Immature natural killer cell (primary cell): ENCODE measurements at places on chromosomes 2 and 18.

DNA sequence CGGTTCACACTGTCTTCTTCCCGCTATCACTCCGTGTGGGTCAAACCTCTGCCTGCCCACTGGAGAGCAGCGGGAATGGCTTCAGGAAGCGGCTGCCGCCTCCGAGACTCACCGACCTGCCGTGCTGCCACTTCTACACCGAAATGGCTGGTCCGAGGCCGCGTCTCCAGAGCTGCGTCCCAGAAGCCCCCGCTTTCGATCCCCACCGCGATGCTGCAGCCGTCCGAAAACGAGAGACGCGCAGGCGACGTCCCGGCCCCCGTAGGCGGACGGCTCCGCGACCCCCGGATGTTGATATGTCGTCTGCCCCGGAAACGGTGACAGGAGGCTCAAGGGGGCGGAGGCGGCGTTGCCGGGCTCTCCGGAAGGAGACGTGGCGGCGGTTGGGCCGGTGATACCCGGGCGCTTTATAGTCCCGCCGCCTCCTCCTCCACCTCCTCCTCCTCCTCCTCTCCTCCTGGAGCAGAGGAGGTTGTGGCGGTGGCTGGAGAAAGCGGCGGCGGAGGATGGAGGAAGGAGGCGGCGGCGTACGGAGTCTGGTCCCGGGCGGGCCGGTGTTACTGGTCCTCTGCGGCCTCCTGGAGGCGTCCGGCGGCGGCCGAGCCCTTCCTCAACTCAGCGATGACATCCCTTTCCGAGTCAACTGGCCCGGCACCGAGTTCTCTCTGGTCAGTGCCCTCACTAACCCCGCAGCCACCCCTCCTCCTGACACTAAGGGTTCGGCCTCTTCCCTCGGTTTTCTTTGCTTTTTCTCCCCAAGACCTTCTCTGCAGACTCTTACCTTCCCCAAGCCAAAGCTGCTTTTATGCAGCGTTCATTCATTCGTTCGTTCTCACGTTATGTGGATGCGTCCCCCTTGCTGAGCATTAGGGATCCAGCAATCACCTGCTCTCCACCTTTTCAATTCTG, at the start of the genes ASB3 and ERLEC1:
Gene ASB3, minus strand, starts transcription at position 249 of the 909 bp plus-strand sequence. CDS start 21,381 bp downstream, outside the sequence.
Gene ERLEC1, plus strand, starts transcription at position 340 of the 909 bp plus-strand sequence. Its CDS starts 167 bp downstream, at position 507.
- peak; percentile 94 for DNase-seq

DNA sequence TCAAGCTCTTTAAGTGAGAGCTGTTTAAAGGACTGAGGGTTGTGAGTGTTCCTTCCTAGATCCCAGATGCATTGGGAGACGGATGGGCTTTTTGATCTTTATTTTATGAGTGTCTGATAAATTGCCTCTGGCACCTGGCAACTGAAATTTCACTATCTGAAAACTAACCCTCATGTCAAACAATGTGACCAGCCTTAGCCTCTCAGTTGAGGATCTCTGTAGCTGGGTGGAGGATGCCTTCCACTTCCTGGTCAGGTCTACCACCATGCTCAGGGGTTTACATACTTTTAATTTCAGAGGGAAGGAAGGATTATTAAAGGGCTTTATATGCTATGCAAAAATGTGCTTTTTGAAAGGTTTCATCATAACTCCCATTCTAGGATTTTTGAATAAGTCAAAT, 70.5 kb upstream of the NT5C1B start:
- no peak for DNase-seq

- DNase-seq = no peak
Measured at GRCh38 chr2:85886590-85886989, 2.2 kb downstream of the ST3GAL5 start.

DNA sequence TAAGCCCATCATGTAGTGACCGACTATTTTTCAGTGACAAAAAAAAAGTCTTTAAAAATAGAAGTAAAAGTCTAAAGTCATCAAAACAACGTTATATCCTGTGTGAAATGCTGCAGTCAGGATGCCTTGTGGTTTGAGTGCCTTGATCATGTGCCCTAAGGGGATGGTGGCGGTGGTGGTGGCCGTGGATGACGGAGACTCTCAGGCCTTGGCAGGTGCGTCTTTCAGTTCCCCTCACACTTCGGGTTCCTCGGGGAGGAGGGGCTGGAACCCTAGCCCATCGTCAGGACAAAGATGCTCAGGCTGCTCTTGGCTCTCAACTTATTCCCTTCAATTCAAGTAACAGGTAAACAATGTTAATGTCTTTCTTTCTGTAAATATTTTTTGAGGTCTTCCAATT, at the start of gene CD28:
Gene CD28, plus strand, starts transcription at position 237 of the 400 bp plus-strand sequence. Its CDS starts 58 bp downstream, at position 295.
- DNase-seq = peak; percentile 90

DNA sequence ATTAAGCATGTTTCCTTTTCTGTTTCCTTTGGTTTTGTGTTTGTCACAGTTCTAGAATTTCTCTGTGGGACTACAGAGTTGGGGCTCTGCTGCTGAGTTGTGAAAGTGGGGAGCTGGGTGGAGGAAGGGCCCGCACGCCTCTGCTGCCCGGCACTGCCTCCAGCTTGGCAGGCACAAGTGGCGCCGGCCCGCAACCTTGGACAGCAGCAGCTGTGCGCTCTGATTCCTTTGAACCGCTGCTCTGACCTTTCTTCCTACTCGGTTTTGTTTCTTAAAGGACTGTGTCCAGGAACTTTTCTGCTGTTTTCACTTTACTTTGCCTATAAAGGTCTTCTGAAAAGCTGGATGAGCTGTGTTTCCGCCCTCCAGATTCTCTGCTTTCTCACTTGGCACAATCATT, 137.6 kb upstream of the ALPP start:
- DNase-seq = no peak

GRCh38 chr2:5360081-5360480, 332.1 kb upstream of the SOX11 start:
- DNase-seq = no peak

- DNase-seq = no peak
Measured at GRCh38 chr2:215982465-215982875, 30.9 kb downstream of the MREG start.

DNA sequence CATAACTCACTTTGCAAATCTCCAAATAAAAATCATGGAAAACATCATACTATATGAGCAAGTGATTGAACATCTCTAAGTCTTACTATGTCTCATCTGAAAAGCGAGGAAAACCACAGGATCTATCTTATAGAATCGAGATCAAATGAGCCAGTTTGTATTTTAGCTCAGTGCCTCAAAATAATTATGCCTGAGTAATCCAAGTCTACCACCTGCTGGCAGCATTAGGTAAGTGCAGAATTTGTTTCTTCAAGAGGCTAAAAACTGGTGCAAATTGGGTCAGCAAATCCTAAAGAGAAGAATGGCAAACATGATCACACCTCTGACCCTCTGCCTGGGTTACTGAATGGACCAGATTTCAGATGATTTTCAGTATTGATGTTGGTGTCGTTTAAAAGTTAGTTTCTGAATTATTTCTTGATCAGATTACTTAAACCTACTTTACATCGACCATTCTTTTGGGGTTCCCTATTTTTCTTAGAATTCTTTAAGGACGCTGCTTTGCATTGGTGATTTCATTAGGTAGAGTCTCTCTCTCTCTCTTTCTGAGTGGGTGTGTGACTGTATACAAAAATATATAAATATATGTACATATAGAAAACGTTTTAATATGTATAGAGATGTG, 12.7 kb upstream of the FHOD3 start:
- peak; percentile 42 for DNase-seq
